RWPE2 (cell line): ENCODE measurements at places on chromosomes 2 and 18.

DNA sequence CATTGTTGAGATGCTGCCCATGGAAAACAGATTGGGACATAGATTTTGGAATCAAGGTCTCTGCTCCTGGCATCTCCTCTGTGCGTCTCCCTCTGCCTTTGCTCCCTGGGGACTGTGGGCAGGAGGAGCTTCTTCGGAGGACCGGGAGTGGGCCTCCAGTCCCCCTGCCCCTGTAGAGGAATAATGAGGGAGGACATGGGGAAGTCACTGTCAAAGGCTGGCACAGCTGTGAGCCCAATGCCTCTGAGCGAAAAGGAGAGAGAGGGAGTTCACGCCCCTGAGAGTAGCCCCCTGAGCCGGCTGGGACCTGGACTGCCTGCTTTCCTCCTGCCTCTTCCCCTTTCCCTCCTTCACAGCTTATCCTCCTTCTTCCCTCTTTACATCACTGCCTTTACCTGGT is 195.0 kb downstream of the LOXHD1 start:
- no peak for DNase-seq

DNA sequence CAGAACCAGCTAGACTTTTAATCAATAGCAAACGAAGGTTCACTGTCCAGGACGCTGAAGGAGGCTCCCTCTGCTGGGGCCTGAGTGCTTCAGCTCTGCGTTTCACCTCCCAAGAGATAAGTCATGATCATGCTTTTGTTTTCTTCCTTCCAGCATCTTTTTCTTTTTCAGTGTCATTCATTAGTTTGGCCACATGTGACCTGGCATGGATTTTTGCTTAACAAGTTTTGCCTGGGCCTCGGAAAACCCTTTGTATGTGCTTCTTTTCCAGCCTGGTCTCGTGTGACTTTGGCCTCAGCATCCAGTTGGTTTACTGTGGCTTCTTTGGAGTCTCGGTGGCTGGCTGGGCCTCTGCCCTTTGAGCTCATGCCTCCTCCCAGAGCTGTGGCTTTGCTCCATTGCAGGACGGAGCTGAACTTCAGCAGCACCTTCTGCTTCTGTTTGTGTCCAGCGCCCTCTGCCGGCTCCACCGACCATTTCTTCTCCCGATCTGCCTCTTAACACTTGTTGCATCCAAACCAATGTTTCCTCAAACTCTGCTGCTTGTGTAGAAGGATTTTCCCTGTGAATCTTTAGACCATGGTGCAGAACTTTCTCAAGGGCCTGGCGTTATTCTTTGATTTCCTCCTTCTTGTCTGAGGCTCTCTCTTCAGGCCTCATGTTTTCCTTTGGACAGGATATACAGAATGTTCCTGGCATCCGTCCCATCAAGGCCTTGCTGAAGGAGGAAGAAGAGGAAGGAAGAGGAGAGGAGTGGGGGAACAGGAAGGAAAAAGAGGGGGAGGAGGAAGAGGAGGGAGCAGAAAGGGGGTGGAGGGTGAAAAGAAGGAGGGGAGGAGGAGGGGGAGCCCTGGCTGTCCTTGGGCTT is 23.6 kb upstream of the HES6 start:
- DNase-seq: no peak

GRCh38 chr2:10028988-10029874 is 14.1 kb upstream of the KLF11 start:
- no peak for DNase-seq

DNA sequence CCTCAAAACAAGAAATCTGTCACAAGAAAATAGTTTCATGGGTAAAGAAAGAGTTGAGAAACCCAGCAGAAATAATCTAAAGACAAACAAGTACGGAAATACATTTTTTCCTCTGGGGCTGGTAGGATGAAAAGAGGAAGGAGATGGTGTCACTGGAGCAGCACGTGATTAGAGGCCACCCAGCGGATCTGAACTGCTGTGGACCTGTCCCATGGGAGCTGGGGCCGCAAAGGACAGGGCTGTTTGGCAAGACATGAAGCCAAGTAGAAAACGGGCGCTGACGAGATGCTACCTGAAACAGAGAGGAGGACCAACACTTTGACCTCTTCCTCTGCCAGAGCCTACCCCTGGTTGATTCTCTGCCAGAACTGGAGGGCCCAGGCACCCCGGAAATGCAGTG is 295.4 kb upstream of the ATP5MC3 start:
- DNase-seq: no peak

GRCh38 chr2:10864861-10865636 is 46.7 kb upstream of the KCNF1 start:
- DNase-seq: no peak

DNA sequence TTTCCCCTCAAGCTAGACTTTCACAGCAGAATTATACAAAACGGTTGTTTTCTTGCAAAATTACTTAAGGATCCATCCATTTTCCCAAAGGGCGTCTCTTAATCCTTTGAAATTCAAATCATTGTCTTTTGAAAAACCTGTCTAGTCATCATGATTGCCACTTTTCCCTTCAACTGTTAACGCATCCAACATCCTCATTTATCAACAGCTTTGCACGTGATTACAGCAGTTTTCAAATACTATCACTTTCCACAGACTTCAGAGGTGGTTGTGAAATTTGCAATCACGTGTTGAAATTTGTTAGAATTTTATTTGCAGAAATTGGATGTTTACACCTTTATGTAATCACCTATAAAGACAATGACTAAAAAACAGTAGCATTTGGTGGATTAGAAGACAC is 304.4 kb upstream of the SLC39A10 start:
- no peak for DNase-seq

GRCh38 chr2:189159717-189160116 is 19.8 kb downstream of the COL5A2 start:
- no peak for DNase-seq

GRCh38 chr2:148570989-148571388 is 73.6 kb upstream of the EPC2 start:
- no peak for DNase-seq

- DNase-seq: no peak
Measured at GRCh38 chr2:40439473-40439872, 12.4 kb downstream of the SLC8A1 start.

GRCh38 chr2:238320648-238321281 is 447 bp downstream of the TRAF3IP1 start:
- peak; percentile 60 for DNase-seq

DNA sequence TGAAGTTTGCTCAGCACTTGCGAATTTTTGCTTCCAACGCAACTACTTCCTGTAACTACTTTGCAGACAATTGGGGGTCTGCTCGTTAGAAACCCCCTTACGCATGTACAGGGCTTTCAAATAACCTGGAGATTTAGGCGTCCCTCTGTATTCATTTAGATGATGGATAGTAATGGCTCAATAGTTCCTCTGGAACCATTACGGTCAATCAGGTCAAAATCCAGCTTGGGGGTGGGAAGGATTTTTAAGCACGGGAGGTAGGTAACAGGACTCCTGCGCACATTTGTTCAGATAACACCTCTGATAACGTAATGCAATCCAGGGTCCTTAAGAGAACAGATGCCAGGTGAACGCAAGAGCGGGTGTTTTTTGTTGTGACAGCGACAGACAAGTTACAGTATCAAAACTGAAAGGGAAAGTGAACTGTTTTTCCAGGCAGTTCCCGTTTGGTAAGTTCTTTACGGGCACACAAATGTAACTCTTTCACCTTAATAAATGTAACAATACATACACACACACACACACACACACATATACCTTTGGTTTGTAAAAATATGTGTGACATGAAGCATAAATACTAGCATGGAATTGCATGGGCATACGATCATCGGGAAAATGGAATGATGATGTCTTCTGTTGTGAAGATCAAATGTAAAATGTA is 3.8 kb upstream of the OSR1 start:
- DNase-seq: no peak

- no peak for DNase-seq
Measured at GRCh38 chr2:206480161-206480560, 36.8 kb downstream of the ADAM23 start.

DNA sequence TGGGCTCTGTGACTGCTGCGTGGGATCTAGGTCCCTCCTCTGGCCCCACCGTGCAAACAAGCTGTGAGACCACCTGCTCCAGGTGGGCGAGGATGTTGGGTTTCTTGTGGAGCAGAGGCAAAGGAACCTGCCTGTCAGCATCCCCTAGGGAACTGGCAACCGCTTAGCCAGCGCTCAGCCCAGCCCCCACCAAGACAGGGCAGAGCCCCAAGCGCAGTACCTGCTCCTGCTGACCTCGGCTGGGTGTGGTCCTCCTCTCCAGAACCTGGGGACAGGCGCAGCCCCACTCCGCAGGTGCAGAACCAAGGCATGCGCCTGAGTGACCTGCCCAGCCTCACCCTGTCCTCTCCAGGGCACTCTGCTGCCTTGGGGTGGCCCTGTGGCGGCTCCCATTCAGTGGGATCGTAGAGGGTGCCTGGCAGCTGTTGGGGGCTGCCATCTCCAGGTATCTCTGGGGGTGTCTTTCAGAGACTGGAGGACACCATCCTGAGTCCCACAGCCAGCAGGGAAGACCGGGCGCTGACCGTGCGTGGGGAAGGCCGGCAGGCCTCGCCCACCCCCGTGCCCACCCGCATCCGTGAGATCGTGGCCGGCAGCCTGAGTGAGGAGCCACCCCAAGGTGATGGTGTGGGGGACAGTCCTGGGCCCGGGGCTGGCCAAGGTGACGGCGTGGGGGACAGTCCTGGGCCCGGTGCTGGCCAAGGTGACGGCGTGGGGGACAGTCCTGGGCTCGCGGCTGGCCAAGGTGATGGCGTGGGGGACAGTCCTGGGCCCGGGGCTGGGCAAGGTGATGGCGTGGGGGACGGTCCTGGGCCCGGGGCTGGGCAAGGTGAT is 12.3 kb downstream of the CROCC2 start:
- peak; percentile 59 for DNase-seq

- DNase-seq: no peak
Measured at GRCh38 chr2:132975193-132976105, 305.4 kb upstream of the LYPD1 start.

GRCh38 chr2:171307560-171307959 is 126.2 kb downstream of the METTL8 start:
- DNase-seq: no peak

DNA sequence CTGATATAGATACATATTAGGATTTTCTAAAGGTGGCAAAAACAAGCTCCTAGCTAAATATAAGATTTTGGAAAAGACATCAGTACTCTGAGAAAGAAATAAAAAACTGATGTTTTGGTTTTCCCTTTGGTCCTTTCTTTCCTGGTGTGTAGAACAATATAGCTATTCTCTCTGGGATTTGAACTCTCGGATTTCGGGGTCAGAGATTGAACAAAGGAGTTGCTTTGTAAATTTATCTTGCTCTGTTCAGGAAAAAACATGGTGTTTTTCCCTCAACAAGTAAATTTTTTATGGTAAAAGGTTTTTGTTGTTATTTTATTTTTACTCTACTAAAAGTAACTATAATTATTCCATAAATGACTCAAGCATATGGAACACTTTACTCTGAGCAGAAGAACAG is 889.3 kb downstream of the ERBB4 start:
- no peak for DNase-seq
